ENCODE measurements at places on chromosomes 13 and 19.

DNA sequence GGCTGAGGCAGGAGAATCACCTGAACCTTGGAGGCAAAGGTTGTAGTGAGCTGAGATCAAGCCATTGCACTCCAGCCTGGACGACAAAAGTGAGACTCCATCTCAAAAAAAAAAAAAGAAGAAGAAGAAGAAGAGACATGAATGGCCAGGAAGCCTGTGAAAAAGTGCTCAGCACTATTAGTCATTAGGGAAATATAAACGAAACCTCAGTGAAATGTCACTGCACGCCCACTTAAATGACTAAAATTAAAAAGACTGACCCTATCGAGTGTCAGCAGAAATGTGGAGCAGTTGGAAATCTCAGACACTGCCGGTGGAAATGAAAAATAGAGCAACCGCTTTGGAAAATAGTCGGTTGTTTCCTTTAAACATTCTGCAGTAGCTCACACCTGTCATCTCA, 5.5 kb upstream of the TYROBP start:
- no peak for DNase-seq

DNA sequence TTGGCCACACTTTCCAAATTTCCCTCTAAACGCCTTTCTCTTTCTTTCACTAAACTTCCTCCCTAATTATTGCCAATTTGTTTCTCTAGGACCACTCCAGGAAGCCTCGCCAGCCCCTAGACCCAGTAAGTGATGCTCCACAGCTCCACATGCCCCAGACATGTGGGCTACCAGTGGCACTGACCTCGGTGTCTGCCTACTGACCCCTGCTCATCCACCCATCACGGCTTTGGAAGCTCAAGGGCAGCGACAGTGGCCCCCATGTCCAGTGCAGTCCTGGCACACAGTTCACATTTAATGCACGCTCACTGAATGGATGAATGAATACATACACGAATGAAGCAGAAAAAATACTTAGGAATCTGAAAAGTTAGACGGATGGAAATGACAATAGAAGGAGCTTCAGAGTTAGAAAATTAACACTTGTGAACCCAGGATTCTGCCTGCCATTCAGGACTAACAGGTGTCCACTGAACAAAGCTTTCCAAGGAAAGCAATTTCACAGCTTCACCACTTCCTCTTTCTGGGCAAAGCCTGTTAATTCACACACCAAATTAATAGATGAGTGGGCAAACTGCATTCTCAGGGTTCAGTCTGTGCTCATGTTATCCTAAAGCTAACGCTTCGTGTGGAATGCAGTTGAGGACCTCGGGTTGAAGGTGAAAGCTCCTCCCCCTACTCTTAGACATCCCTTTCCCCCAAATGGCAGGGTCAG, 50.9 kb downstream of the CCDC70 start:
- no peak for DNase-seq

DNA sequence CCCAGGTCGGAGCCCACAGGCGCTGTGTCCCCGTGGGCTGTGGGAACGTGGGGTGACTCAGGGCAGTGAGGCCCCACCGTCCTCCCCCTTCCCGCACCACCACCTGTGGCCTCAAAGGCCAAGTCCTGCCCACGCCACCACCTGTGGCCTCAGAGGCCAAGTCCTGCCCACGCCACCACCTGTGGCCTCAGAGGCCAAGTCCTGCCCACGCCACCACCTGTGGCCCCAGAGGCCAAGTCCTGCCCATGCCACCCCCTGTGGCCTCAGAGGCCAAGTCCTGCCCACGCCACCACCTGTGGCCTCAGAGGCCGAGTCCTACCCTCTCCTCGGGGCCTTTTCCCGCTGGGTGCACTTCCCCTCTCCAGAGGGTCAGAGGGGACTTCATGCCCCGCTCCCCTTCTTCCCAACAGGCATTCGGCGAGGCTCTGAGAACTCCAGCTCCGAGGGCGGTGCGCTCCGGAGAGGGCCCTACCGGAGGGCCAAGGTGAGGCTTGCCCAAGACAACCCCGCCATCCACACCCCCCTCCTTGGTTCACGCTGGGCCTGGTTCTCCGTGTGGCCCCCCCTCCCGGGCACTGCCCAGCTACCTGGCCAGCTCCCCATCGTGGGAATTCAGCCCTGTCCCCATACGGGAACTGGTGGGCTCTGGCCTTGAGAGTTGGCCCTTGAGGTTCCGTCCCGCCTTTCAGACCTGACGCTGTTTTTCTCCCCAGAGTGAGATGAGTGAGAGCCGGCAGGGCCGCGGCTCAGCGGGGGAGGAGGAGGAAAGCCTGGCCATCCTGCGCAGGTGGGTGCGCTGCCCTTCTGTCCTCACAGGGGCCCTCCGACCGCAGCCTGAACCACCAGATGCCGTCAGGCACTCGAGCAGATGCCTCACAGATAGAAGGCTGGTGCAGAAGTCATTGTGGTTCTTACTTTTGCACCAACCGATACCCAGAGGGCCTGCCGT, 27.4 kb upstream of the F7 start:
- no peak for DNase-seq

DNA sequence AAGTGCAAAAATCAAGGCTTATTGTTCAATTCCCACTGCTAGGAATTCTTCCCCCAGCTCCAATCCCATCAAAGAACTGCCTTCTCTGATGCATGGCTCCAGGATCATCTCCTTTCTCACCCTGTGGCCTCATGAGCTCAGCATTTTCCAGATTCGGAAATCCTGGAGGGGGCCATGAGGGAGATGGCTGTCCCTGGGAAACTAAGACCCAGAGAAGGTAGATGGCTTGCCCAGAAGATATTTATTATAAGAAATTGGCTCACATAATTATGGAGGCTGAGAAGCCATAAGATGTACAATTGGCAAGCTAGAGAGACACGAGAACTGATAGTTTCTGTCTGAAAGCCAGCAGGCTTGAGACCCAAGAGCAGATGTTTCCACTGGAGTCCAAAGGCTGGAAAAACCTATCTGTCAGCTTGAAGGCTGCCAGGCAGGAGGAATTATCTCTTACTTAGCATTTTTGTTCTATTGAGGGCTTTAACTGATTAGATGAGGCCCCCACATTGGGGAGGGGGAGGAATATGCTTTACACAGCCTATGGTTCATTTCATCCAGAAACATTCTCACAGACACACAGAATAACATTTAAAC, 58.6 kb downstream of the GADD45B start:
- DNase-seq = no peak

DNA sequence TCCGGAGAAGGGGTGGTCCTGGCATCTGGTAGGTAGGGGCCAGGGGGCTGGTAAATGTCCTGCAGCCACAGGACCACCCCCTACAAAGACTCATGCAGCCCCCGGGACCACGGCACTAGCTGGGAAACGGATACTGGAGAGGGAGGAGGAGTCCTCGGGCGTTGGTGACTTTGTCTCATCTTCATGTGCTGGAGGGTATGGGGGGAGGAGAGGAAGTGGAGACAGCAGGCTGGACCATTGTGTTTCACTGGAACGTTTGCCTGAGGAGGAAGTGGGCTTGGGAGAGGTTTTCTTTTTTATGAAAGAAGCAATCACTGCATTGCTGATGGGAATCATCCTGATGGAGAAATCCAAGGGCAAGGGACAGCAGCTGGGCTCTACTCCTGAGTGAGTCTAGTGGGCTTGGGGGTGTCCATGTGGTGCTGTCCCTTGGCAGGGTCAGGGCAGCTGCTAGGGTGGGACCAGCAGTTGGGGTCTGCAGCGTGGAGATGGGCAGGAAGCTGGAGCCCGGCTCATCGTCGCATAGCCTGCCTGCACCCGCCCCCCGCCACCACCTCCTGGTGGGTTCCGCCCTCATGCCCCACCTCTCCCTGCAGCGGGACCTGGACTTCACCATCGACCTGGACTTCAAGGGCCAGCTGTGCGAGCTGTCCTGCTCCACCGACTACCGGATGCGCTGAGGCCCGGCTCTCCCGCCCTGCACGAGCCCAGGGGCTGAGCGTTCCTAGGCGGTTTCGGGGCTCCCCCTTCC, 1.7 kb upstream of the ADM5 start:
- no peak for DNase-seq

GRCh38 chr13:89903115-89903514, 1444.4 kb upstream of the MIR17HG start:
- DNase-seq = no peak

GRCh38 chr19:6667114-6667627, 2.8 kb downstream of the TNFSF14 start:
- DNase-seq = no peak

GRCh38 chr13:65744836-65745235, 1485.3 kb downstream of the PCDH9 start:
- DNase-seq = no peak

All from Jurkat, Clone E6-1 (cell line).